ENCODE measurements at places on chromosomes 5 and 9. TPM values are rescaled to one million over a fixed set of nuclear protein-coding genes. Genes with fewer than 3 reads are reported as not detected.

The ECSCR gene
- total RNA-seq = 1.7 TPM

The TPPP gene
- total RNA-seq = not detected

The SLC1A1 gene
- not detected for total RNA-seq

The ADCY2 gene
- total RNA-seq = not detected

The ITK gene
- total RNA-seq = 237 TPM

The TUSC1 gene
- 0.42 TPM for total RNA-seq
